Stimulated activated CD8-positive, alpha-beta memory T cell treated with anti-CD3 and anti-CD28 coated beads, Interleukin-4, amount 100 ng/mL, for 1 hour (primary cell): ENCODE measurements at places on chromosomes 1 and 21.

DNA sequence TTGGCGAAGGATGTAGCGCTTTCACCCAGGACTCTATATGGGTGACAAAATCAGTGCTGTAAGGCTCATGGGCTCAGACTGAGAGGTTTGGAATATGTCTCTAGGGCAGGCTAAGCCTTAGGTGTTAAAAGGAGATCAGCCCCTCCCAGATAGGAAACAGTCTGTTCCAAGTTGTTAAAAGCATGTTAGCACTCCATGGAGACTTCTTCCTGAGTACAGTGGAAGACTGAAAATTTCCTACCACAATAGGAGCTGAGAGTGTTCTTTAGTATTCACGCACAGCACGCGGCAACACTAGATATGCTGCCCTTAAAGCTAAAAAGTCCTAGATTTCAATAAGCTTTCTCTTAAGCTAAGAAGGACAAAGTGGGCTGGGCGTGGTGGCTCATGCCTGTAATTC lies 122.1 kb downstream of the TRABD2B start:
- DNase-seq: no peak

- DNase-seq: no peak
These were observed 2.1 kb downstream of the ETV3 start for GRCh38 chr1:157136133-157136532.

DNA sequence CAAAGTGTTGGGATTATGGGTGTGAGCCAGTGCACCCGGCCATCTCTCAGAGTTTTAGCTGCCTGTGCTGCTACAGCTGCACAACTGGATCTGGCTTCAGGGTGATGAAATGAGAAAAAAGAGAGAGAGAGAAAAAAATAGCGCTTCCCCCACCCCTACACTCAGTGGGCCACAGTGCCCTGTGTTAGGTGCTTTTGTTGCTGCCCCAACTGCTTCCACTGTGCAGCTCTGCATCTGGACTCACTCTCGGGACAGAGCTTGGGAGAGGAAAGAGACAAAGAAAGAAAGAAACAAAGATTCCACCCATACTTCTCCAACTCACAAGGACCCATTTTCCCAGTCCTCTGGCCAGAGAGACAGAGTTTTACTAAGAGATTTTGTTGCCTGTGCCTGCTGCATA lies 50.4 kb downstream of the INAVA start:
- no peak for DNase-seq

DNA sequence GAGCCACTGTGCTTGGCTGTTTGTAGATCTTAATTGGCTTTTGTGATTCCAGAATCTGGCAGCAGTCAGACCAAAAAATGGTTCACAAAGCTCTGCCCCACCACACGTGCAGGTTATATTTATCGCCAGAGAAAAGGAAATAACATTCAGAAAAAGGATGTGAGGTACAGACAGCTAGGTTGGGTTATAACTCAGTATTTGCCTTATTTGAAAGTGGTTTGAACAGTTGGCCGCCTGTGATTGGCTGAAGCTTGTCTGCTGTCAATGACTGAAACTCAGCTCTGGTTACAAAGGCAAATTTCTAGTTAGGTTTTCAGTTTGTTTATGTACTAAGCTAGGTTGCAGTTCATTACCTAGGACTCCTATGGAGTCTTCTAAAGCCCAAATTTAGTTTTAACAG lies 9.6 kb downstream of the SH3BGR start:
- no peak for DNase-seq

GRCh38 chr1:248816042-248816851 lies 9.5 kb downstream of the SH3BP5L start:
- no peak for DNase-seq

DNA sequence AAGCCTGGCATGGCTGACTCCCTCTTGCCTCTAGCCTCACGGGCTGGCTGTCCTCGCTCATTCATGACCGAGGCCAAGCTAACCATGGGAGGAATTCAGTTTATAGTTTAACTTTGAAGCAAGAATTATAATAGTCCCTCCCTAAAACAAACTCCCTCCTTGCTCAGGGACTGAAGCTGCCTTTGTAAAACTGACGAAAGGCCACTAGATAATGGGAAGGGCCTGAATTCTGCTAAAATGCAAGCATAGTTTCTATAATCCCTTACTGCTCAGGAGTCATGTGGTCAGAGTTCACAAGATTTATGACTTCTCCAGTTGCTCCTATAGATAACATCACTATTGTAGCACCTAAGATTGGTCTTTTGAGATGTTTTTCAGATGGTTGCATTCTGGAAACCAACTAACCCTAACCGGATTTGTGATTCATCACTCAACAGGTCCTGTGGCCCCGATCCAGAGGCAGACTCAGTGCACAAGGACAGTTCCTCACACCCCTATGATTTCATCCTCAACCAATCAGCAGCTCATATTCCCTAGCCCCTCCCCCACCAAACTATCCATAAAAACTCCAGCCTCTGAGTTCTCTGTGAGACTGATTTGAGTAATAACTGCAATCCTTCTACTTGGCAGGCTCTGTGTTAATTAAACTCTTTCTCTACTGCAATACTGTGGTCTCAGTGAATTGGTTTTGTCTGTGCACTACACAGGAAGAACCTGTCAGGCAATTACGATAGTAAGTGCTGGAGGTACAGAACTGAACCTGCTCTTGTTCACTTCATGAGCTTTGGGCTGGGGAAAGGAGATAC lies 26.4 kb downstream of the HHIPL2 start:
- DNase-seq: no peak

GRCh38 chr1:231983588-231984193 lies 357.1 kb downstream of the DISC1 start:
- no peak for DNase-seq

- no peak for DNase-seq
These were observed 34.9 kb upstream of the PTGFRN start for GRCh38 chr1:116874733-116875249.

- no peak for DNase-seq
These were observed 265.2 kb upstream of the B3GALT2 start for GRCh38 chr1:193451606-193452005.

DNA sequence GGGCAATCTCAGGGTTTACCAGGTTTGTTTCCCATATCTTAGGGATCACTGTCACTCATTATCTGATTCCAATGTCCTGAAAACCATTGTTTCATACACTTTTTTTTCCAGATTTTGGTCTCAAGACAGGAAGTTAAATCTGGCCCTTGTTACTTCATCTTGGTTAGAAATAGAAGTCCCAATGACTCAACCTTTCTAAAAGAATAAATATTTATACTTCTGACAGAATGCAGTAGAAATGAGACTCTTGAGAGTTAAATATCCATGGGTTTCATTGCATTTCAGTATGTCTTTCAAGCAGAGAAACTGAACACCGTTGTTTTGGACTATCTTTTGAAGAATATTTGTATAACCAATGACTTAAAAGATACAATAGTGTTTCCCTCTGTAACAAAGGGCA lies 19.8 kb upstream of the VCAM1 start:
- DNase-seq: no peak

DNA sequence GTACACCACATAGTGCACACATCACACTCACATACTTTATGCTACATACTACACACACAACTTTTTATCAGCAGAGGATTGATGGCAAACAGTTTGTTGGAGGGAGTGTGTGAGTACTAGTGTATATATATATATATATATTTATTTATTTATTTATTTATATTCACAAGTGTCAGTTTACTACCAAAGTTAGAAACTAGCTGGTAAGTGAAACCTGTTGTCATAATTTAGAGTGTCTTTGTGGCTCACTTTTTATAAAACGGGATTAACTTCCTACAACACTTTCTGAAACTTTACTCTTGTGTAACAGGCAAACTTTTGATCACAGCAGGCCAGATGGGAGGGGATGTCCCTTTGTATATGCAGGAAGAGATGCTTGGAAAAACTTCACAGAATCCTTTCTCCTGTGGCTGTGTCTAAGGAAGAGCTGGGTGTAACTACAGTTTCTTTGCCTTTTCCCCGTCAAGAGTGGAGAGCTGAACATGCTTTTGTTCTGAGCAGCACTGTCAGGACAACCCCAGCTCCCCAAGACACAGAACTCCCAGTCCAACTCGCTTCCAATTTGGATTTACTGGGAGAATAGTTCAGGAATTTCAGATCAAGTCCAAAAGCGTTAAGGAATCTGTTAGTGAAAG lies 1.9 kb upstream of the SAMD13 start:
- DNase-seq: no peak

DNA sequence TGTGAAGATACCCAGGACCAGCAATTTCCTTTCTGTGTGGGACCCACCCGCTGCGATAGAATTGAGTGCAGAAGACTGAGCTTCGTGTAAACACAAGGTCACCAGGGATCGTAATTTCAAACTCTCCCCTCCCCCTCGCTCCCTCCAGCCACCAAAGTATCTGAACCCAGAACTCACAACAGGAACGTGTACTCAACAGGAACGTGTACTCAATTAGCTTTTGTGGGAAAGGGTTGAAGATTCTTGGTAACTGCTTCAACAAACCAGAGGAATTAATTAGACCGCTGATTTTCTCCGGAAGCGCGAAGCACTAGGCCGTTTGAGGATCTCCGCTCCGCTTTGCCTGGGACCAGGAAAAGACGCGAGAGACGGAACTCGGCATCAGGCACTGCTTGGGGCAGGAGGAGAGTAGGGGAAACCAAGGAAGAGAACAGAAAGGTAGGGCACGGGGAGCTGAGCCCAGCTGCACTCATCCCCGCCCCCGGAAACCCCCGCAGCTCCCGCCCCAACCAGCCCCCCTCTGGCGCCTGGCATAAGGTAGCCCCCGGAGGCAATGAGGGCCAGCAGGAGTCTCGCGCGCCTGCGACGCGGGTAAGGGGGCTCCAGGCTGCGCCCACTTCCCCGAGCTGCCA lies 453 bp downstream of the DRAM2 start:
- peak; percentile 1 for DNase-seq

DNA sequence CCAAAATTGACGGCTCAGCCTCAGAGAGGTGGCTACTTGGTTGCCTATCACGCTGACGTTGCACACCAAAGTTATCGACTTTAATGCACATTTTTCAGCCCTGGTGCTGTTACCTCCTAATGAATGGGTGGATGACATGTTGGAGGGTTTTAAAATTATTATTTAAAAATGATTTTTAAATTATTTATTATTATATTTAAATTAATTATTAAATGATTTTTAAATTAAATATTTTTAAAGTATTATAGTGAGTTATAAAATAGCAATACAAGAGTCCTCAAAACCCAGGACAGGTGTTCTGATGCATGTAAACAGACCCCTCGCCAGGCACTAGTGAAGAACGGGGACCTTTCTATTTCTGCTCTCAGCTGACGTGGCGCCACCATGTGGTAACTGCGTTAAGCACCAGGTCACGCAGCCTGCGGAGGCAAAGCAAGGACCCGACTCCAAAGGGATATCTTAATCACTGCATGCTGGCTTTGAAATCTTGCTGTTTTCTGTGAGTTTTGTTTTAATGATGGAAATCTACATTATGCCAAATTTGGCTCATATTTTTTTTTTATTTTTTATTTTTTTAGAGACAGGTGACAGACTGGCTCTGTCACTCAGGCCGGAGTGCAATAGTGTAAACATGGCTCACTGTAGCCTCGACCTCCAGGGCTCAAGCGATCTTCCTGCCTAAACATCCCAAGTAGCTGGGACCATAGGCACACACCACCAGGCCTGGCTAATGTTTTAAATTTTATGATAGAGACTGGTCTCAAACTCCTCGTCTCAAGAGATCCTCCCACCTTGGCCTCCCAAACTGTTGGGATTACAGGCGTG lies 22.6 kb downstream of the CASP9 start:
- no peak for DNase-seq

DNA sequence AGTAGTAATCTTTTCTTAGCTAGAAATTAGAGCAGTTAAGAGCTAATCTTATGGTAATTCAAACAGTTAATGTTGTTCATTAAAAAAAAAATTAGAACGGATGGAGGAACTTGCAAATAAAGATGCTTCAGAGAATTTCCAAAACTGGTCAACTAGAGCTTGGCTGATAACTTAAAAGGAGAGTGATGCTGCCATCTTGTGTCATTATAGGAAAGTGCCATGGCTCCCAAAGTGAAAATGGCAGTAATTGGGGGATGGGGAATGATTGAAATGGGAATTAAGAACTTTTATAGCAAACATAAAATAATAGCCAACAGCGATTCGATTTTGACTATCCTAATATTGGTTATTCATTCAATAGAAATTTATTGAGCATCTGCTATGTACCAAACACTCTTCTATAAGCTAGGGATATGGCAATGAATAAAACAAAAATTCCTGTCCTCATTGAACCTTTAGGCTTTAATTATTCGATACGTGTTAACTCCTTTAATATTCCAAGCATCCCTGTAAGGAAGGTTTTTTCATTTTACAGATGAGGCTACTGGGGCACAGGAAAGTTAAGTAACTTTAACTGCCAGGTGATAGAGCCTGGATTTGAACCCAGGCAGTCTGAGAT lies 5.7 kb upstream of the PLPP3 start:
- DNase-seq: no peak

DNA sequence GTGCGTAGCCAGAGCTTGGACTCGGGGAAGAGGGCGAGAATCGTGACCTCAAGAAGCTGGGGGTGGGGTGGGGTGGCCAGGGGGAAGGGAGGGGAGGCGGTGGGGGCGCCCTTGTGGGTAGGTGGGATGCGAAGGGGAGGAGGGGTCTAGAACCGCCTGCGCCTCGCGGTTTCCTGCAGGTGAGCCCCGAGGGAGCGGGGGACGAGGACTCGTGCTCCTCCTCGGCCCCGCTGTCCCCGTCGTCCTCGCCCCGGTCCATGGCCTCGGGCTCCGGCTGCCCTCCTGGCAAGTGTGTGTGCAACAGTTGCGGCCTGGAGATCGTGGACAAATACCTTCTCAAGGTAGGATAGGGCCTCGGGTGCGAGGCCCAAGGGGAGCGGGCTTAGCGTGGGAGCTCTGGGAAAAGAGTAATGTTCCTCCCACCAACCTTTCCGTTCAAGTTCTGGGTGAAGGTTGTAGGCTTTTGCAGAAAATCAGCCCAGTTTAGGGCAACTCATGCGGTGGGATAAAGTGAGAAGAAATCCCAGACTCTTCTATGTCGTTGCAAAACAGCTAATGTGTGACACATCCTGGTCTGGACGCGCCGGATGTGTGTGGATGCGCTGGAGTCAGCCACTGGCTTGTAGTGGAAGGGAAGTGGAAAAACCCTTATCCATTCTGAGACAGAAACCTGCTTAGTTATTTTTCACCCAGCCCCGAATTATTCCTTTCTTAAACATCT lies 2.9 kb downstream of the LHX8 start:
- DNase-seq: no peak

- DNase-seq: no peak
These were observed 41.3 kb downstream of the PLPPR4 start for GRCh38 chr1:99305626-99306025.
